Tibial artery (tissue), 4 donors: ENCODE measurements at places on chromosomes 5 and 9.

DNA sequence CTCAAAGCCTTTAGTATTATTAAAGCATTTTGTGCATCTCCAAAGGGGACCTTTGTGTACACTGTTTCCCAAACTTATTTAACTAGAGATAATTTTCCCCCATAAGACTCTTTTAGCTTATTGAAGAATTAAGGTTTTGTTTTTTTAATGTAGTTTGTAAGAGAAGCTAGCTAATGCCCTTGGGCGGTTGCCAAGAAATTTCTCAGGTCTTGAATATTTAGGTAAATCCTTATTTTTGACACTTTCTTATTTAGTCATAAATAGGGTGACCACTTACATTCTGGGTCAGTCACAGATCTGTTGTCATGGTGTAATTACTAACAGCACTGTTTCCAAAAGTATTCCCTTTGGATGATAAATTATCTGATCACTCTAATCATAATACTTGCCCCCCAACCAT lies 27.2 kb downstream of the TNFAIP8 start:
- DNase-seq = no peak

GRCh38 chr5:28390341-28390740 lies 1352.0 kb upstream of the CDH9 start:
- DNase-seq = no peak

- no peak for DNase-seq
Observed at GRCh38 chr5:149007174-149007573, 55.7 kb downstream of the SH3TC2 start.

- DNase-seq = no peak
Observed at GRCh38 chr9:108631496-108632285, 224.1 kb downstream of the ACTL7B start.

DNA sequence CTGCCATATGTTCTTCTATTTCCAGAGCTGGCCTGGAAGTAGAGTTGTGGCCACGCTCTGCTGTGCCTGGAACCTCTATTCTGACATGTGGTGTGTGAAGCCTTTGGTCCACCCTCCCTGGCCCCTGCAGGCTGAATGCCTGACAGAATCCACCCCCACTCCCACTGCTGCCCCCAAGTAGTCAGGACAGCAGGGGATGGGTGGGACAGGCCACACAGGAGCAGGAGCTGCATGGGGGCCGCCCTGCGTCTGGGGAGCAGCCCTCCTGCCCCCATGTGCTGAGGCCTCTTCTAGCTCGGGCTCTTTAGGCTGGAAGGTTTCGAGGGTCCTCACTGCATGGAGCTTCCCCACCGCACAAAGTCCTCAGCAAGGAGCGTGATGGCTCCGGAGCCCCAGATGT lies 32.6 kb upstream of the IRX4 start:
- DNase-seq = no peak

DNA sequence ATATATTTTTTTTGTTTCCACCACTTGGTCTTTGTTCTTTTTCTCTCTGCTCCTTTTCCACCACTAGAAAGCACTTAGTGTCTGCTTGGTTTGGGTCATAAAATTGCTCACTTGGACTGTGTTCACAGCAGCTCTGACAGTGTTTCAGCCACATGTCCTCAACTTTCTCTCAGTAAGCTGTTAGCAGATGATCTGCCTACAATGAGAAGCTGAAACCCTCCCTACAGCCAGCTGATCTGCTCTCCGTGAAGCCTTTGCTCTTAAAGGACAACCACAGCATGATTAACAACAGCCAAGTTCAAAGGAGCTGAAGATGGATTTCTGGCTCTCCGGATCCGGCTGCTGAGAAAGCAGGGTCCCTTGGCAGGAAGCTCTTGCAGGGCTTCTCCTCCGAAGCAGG lies 31.6 kb downstream of the PRLR start:
- no peak for DNase-seq

DNA sequence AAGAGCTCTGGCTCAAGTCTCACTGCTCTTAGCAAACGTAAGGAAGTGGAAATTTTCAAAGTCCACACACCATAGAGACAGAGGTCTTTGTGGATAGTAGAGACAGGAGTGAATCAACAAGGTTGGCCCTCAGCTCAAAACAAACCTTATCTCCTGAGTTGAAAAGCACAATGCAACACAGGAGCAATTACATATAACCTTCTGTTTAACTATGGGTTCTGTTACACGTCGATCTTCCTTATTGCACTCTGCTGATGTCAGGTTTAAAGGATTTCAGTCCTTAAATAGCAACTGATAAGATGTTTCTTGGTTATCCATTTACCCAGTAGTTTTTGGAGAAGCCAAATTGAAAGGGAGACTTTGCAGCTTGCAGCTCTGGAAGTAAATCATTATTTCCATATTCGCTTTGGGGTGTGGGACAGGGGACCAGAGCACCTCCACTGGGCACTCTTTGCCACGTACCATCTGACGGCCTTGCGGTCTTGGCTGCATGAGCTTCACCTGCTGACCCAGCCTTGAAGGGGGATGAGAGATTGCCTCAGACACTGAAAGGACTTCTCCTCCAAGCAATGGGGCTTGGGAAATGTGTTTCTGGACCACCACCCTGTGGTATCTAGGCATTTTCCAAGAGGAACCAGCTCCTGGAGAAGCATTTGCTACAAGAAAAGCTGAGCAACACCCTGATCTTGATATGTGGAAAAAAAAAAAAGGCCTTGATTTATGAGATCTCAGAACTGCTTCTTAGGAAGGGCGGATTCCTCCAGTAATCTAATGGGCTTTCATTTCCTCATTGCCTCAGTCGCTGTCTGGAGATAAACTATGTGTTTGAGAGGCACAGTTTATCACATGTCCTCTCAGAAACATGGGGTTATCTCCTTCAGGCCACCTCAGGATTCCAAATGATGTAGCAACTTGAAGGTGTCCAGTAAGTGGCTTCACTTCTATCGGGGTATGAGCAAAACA lies 56.2 kb upstream of the ZNF622 start:
- DNase-seq = no peak

GRCh38 chr5:137084016-137084415 lies 415.1 kb downstream of the SPOCK1 start:
- DNase-seq = no peak

GRCh38 chr9:77910194-77910621 lies 121.4 kb downstream of the GNAQ start:
- DNase-seq = no peak

DNA sequence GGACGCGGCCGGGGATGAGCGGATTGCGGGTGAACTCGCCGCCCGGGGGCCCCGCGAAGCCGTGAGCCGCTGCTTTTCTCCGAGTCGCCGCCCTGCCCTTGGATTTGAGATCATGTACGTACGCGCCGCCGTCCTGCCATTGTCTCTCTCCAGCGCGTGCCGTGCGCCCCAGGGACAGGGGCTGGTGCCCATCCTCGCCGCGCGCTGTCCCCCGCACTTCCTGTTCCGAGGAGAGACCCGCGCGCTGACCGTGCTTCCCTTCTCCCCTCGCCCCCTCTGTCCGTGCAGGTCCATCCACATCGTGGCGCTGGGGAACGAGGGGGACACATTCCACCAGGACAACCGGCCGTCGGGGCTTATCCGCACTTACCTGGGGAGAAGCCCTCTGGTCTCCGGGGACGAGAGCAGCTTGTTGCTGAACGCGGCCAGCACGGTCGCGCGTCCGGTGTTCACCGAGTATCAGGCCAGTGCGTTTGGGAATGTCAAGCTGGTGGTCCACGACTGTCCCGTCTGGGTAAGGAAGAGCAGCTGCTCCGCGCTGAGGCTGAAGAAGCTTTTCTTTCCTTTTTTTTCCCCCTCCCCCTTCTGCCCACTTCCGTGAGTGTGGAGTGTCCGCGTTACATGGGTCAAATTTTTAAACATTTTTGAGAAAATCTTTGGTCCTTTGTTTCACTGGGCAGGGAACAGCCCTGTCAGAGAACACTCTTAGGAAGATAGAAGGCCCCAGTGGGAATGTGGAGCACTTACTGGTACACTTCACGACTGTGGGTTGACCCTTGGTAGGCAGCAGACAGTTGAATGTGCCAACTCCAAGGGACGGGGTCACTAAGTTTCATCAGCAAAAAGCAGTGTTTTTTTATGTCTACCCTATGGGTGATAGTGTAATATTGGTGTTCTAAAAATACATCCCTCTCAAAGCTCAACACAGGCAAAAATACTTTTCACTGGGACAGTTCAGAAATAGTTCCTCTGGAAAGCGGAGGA lies 727 bp downstream of the RHOBTB3 start:
- peak; percentile 77 for DNase-seq

GRCh38 chr9:35357826-35358225 lies 132.1 kb upstream of the RUSC2 start:
- no peak for DNase-seq

DNA sequence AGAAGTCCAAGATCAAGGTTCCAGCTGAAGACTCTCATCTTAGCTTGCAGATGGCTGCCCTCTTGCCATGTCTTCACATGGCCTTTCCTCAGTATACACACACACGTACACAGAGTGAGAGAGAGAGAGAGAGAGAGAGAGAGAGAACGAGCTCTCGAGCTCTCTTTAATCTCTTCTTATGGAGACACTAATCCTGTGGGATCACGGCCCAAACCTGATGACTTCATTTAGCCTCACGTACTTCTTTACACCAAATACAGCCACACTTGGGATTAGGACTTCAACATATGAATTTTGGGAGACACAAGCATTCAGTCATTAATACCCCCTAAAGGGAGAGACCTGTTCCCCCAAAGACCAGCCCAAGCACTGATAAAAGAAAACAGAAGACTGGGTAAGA lies 42.8 kb downstream of the SIL1 start:
- DNase-seq = no peak

GRCh38 chr9:20570756-20571155 lies 51.5 kb downstream of the MLLT3 start:
- DNase-seq = no peak

- no peak for DNase-seq
Observed at GRCh38 chr9:128713411-128713780, 10.5 kb downstream of the ZDHHC12 start.

DNA sequence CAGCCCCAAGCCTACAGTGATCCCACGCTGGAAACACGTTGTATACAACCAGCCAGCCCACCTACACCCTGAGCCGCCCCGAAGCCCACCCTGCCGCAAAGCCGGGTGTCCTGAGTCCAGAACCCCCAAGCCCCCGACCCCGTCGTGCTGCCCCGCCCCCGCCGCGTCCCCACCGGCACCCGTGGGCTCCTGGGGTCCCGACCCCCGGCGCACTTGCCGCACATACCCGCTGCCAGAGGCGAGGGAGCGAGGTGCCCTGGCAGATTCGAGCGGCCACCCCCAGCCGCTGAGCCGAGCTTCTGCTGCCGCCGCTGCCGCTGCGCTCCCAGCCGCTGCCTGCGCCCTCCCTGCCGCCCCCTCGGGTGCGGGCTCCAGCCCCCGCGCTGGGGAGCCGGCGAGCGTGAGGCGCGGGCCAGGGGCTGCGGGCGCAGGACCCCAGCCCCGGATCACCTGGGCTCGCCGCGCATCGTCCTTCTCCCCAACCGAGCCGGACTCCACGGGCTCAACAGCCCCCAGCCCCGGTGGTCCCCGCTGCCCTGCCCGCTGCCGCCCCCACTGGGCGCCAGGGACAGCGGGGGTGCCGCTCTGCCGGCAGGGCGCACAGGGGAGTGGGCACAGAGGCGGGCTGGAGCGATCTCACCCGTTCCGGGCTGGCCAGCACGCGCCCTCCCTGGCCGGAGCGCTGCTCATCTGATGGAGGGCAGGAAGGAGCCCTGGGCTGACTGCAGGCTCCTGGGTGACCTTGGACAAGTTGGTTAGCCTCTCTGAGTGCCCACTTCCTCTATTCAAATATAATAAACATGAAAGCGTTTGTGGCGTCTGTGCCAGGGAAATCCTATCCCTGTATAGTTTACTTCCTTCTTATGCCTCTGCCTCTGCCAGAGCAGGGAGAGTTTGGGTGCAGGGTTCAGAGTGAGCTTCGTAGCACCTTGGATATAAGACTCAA lies at the start of gene HTR4:
HTR4 (minus strand) TSS at position 692 of the 946 bp plus-strand sequence. CDS start 17,513 bp downstream, outside the sequence.
- no peak for DNase-seq

GRCh38 chr5:10635867-10636350 lies 72.0 kb downstream of the ANKRD33B start:
- DNase-seq = no peak

DNA sequence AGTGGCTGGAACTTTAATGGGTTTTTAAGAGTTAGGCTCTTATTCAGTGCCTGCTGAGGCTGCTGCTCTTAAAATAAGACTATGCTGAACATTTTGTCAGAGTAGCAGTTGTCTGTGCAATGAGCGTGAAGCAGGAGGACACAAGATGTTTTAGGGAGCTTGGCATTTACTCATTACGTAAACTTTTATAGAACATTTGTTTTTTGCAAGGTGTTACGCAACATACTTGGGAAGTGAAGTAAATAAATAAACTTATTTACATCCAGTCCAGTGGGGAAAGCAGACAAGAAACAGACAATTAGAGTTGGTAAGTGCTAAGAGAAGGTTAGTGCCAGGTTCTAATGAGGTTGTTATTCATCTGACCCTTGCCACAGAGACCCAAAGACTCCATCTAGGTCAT lies 226.0 kb downstream of the HINT1 start:
- DNase-seq = no peak

DNA sequence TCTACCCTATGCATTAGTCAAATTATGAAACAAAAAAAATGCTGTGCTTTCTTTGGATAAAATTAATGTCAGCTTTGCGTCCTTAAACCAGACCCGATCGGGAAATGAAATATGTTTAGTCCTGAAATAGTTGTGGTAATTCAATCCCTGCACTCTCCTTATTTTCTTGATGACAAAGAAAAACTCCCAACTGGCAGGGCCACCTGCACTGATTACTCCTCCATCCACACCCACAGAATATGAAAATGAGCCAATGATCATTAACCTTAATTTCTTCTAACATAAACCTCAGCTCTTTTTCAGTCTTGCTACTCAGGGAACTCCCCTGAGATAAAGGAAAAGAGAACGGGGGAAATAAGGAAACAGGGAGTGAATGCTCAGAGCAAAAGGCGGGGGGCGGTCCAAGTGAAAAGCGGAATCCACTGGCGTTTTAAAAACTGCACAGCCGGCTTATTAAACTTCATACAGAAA lies 245.3 kb downstream of the BNC2 start:
- DNase-seq = no peak

- DNase-seq = no peak
Observed at GRCh38 chr9:130943777-130944176, 4.7 kb upstream of the FIBCD1 start.
